ENCODE measurements at places on chromosomes 5 and 9. TPM values are rescaled to one million over a fixed set of nuclear protein-coding genes. Genes with fewer than 3 reads are reported as not detected.

DNA sequence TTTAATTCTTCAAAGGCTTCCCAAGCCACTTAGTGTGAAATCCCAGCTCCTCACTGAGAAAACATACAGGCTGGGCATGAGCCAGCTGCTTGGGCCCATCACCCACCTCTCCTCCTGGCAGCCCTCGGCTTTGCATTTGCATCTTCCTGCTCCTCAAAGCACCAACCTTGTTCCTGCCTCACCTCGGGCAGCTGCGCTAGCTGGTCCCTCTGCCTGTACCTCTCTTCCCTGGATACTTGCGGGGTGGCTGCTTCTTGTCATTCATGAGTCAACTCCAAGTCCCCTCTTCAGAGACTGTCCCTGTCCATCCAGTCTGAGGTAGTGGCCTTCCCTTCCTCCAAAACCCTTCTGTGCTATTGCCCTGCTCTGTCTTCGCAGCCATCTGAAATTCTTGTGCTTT lies 116.1 kb upstream of the CXCL14 start:
- no peak for DNase-seq

- no peak for DNase-seq
Observed at GRCh38 chr5:178351221-178352034, 118.8 kb upstream of the PHYKPL start.

DNA sequence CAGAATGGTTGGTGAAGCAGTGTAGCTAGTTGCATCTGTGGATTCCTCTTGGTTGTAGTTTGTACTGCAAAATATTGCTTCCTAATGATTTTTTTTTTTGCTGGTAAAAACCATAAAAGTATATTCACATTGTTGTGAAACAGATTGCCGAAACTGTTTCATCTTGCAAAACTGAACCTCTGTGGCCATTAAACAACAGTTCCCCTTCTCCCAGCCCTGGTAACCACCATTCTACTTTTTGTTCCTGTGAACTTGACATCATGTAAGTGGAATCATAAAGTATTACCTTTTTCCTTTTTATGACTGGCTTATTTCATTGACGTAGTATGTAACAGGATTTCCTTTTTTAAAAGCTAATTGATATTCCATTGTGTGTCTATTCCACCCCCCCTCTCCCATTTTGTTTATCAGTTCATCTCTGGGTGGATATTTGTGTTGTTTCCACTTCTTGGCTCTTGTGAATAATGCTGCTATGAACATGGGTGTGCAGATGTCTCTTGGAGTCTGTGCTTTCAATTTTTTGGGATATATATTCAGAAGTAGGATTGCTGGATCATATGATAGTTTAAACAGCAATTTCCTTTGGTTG lies 11.8 kb downstream of the SUB1 start:
- no peak for DNase-seq

- DNase-seq, result no peak
Observed at GRCh38 chr9:27532046-27532445, 2.4 kb upstream of the MOB3B start.

GRCh38 chr5:152978141-152978835 lies 512.2 kb upstream of the GRIA1 start:
- no peak for DNase-seq

The C5orf58 gene
- polyA plus RNA-seq, result 0.69 TPM

GRCh38 chr5:23139338-23140171 lies 286.4 kb upstream of the CDH12 start:
- peak; percentile 1 for DNase-seq

DNA sequence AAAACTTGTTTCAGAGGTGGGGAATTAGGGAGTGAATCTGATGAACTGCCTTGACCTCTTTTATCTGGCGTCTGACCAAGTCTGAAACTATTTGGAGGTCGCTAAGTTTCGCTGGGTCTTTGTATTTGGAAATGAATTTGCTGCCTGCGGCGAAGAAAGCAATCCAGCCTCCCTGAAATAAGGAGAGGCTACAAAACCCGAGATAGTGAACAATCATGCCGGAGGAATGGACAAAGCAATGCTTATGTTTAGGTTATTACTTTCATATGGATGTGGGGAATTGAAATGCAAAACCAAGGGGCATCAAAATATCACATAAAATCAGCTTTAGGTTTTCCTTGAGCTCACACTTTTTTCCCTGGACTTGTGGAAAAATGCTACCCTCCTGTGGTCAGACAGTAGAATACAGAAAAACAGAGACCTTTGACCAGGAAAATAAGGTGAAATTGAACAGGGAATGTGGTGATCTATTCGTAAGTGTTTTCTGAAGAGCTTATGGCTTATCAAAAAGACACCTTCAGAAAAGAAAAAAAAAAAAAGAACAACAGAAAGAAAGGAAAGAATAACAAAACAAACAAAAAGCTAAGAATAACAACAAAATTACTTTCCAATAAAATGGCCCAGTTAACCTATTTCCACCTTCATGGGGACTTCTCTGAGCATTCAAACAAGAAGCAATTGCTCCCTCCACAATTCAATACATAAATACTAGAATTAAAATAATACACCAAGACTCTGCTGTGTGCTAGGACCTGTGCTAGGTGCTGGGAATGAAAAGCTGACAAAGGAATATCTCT lies 68.6 kb upstream of the DPYSL3 start:
- DNase-seq, result peak; percentile 69

- no peak for DNase-seq
Observed at GRCh38 chr5:143938230-143938629, 126.3 kb downstream of the HMHB1 start.

DNA sequence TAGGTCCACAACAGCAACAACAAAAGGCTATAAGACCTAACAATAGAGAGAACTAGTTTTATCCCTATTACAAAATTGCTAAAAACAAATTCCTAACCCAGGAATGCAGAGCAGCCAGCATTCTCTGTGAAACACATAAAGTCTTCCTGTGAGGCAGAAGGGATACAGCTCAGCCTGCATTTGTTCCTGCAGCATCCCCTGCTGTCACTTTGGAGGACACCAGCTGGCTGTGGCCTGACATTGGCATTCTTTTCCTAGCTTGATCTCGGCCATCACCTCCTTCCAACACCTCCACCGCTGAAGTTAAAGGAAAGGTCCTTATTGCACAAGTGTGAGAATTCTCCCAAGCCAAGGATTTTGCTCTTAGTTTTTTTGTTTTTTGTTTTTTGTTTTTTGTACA lies 186.1 kb downstream of the SNCAIP start:
- peak; percentile 45 for DNase-seq

- DNase-seq, result no peak
Observed at GRCh38 chr9:107080130-107080529, 202.9 kb upstream of the RAD23B start.

GRCh38 chr5:74333430-74333829 lies 307.1 kb downstream of the ENC1 start:
- DNase-seq, result no peak

The MARCHF11 gene
- not detected for polyA plus RNA-seq

DNA sequence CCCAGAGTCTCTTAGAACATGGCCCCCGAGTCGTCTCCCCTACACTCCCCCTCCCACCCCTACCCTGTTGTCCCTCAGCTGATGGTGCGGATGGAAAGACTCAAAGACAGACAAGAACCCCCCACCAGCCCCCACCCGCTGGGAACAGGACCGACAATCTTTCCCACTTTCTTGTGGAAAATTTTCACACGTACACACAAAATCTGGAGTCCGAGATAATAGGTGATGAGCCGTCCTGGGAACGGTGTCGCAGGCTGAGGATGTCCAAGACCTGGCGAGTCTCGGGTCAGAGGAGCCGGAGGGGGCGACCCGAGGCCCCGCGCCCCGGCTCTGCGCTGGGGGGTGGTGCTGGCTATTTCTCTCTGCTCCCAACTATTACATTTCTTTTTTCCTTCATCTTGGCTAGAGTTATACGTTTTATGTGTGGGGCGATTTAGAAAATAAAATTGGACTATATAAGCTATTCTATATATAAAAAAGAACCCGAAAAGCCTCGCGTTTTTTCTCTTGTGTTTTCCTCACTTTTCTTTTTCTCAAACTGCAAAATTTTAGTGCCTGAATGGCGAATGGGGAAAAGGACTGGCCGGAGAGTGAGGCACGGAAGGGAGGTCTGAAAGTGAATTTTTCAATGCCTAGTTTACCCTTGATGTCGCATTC lies 188.8 kb downstream of the MEF2C start:
- DNase-seq, result no peak

DNA sequence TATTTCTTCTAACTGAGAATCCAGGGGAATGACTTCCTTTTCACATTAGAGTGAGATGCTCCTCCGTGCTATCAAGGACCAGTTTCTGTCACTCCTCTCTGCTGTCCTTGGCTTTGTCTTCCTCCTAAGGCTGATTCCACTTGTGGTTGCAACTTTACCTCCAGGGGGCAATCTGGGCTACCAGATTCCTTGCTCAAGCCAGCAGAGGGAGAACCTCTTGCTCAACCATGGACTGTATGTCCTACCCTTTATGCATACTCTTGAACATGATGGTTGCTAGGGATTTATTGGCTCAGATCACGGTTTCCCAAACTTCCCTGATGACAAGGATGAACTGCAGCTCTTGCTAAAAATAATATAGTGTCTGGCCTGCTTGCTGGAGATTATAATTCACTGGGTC lies 24.0 kb downstream of the NNT start:
- no peak for DNase-seq

- DNase-seq, result no peak
Observed at GRCh38 chr9:113635586-113635985, 172.1 kb downstream of the RGS3 start.

- DNase-seq, result no peak
Observed at GRCh38 chr5:147391781-147392180, 118.1 kb downstream of the DPYSL3 start.

GRCh38 chr5:62386824-62387223 lies 16.9 kb downstream of the DIMT1 start:
- DNase-seq, result no peak

The NUDT12 gene
- 18.4 TPM for polyA plus RNA-seq

- DNase-seq, result no peak
Observed at GRCh38 chr5:7321724-7322123, 74.2 kb upstream of the ADCY2 start.

The F12 gene
- not detected for polyA plus RNA-seq

DNA sequence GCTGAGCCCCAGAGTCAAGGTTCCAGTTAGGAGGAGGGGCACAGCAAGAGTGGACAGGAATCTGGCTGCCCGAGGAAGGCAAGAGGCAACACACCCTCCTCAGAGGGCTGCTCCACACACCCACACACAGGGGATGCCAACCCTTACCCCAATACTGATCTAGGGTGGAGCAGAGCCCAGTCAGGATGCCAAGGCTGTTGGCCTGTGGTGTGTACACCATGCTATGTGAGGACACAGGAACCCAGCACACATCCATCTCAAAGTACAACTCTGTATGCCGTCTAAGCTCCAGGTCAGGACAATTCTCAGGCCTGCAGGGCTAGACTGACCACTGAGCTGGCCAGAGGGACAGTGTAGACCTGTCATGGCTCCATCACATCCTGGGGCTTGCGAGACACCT lies 2.6 kb downstream of the SEPTIN8 start:
- DNase-seq, result no peak

All from muscle of arm (tissue), 14 donors.